Bladder microvascular endothelial cell (primary cell): ENCODE measurements at places on chromosomes 16 and 17. TPM values are rescaled to one million over a fixed set of nuclear protein-coding genes. Genes with fewer than 3 reads are reported as not detected.

Gene MCRIP1
- total RNA-seq, result 120 and 122 TPM in 2 replicates

Gene CLEC10A
- total RNA-seq, result 0.19 TPM in 1 of 2 replicates, not detected in the other

Gene MYH1
- total RNA-seq, result not detected in 2 replicates

Gene RSL1D1
- total RNA-seq, result 28.5 and 51.0 TPM in 2 replicates

Gene FNDC8
- not detected in 2 replicates for total RNA-seq

Gene SLC16A6
- total RNA-seq, result 0.32 and 1.8 TPM in 2 replicates

Gene AIPL1
- total RNA-seq, result not detected in 2 replicates

Gene PVALEF
- not detected in 2 replicates for total RNA-seq

Gene ITGA2B
- total RNA-seq, result under 0.01 and 0.76 TPM in 2 replicates

Gene CDR2L
- total RNA-seq, result 13.0 and 17.1 TPM in 2 replicates

Gene PYDC1
- not detected in 2 replicates for total RNA-seq

Gene NUDT16L1
- 24.1 and 34.1 TPM in 2 replicates for total RNA-seq

Gene OGFOD1
- 62.7 and 120 TPM in 2 replicates for total RNA-seq

Gene CBFA2T3
- total RNA-seq, result under 0.01 and 0.06 TPM in 2 replicates

Gene CIAO3
- 30.4 and 38.2 TPM in 2 replicates for total RNA-seq

Gene KRTAP4-1
- not detected in 2 replicates for total RNA-seq

Gene TERB1
- total RNA-seq, result 0.06 and 0.16 TPM in 2 replicates

Gene MPV17L
- under 0.01 and 0.19 TPM in 2 replicates for total RNA-seq

Gene CCDC78
- 1.2 TPM in 1 of 2 replicates, not detected in the other for total RNA-seq

Gene JMJD6
- total RNA-seq, result 17.2 and 21.5 TPM in 2 replicates

Gene MYH8
- total RNA-seq, result not detected in 2 replicates

Gene SLC38A8
- not detected in 2 replicates for total RNA-seq

Gene TNFRSF17
- not detected in 2 replicates for total RNA-seq

Gene PSMC5
- total RNA-seq, result 75.3 and 103 TPM in 2 replicates

Gene SRSF1
- total RNA-seq, result 399 and 481 TPM in 2 replicates

Gene ERN2
- not detected in 2 replicates for total RNA-seq

Gene MT1A
- 0.65 and 0.69 TPM in 2 replicates for total RNA-seq
